Breast epithelium (tissue), 4 donors: ENCODE measurements at places on chromosomes 13 and 19. TPM values are rescaled to one million over a fixed set of nuclear protein-coding genes. Genes with fewer than 3 reads are reported as not detected.

The AMER2 gene
- total RNA-seq, result not detected

DNA sequence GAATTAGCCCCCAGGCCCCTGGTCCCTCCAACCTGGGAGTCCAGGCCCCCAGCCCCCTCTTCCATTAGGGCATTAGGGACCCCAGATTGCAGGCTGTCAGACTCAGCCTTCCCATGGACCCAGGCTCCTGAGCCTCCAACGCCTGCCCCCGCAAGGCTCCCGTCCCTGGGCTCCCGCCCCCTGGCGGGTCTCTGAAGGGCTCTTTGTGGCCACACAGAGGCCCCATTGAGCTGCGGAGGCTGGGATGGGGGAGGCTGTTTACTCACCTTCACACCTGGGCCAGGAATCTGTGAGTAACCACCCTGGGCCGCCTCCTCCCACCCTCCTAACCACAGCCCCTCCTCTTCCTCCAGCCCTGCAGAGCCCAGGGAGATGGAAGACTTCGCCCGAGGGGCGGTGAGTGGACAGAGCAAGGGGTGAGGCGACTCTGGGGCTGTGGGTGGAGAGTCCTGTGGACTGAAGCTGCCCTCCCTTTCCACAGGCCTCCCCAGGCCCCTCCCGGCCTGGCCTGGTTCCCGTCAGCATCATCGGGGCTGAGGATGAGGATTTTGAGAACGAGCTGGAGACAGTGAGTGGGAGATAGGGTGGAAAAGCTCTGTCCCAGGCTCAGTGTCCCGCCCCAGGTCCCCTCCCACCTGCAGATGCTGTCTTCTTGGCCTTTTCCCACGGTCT is 4.9 kb downstream of the ARHGEF1 start:
- no peaks in the 10 kb centered on the region for H3K36me3 ChIP-seq
- peak overlapping the region; percentile 81 for H3K27ac ChIP-seq
- H3K4me3 ChIP-seq, result peak overlapping the region; percentile 10
- H3K27me3 ChIP-seq, result no peaks in the 10 kb centered on the region
- H3K4me1 ChIP-seq, result no peaks in the 10 kb centered on the region

DNA sequence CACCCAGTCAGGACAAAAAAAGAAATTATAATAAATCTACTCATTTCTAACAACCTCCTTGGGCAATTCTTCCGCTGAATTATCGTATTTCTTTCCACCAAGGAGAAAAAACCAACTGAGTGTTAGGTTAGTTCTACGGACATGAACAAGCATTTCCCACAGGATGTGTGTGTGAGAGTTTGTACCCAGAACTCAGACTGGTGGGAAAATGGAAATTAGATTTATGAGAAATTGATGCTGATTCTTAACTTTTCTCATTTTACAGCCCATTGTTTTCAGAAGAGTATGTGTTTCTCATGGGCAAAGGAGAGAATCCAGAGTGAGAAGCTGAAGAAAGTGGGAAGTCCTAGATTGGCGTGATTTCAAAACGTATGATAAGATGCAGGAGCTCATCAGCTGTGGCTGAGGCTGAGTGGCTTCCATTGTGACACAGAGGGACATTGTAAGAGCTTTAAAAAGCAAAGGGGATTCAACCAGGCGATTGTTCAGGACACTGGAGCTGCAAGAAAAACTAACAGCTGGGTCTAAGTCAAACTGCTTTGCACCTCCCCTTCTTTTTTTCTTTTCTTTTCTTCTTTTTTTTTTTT is 184.7 kb upstream of the ARGLU1 start:
- no peaks in the 10 kb centered on the region for H3K27me3 ChIP-seq
- no peak overlapping the region for H3K4me3 ChIP-seq
- H3K4me1 ChIP-seq, result no peaks in the 10 kb centered on the region

The GIPC3 gene
- 0.66 TPM for total RNA-seq

The TUBB4A gene
- not detected for total RNA-seq
